ENCODE measurements at places on chromosomes 16 and 17.

GRCh38 chr16:392450-393030, 4.5 kb upstream of the NME4 start:
- peak overlapping the region; percentile 40 for H3K4me3 ChIP-seq
- peak overlapping the region; percentile 71 for H3K27ac ChIP-seq
- DNase-seq: peak; percentile 38
- peaks cover 15% of the 10 kb centered on the region for H3K4me1 ChIP-seq
- peaks cover 16% of the 10 kb centered on the region for H3K36me3 ChIP-seq

DNA sequence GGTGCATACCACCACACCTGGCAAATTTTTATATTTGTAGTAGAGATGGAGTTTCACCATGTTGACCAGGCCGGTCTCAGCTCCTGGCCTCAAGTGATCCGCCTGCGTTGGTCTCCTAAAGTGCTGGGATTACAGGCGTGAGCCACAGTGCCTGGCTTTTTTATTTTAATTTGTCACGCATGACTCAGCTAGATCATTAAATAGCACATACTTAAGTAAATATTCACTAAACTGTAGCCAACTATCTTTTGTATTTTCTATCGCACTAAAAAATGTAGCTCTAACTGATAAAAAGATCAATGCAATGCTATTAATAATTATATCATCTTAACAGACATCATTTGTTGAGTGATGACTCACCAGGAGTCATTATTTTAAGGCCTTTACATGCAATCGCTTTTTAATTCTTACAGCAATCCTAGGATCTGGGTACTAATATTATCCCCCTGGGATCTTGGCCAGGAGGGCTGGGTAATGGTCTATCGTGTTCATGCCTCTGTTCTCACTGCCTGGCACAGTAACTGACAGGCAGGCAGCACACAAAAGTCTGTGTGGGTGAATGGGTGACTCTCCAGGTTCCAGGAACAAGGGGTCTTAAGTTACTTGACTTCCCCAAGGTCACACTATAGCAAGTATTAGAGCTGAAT, 693.5 kb upstream of the EEF2KMT start:
- H3K27ac ChIP-seq: no peak overlapping the region
- DNase-seq: no peak
- no peaks in the 10 kb centered on the region for H3K36me3 ChIP-seq
- H3K27me3 ChIP-seq: no peaks in the 10 kb centered on the region
- H3K4me3 ChIP-seq: no peak overlapping the region
- no peaks in the 10 kb centered on the region for H3K4me1 ChIP-seq

DNA sequence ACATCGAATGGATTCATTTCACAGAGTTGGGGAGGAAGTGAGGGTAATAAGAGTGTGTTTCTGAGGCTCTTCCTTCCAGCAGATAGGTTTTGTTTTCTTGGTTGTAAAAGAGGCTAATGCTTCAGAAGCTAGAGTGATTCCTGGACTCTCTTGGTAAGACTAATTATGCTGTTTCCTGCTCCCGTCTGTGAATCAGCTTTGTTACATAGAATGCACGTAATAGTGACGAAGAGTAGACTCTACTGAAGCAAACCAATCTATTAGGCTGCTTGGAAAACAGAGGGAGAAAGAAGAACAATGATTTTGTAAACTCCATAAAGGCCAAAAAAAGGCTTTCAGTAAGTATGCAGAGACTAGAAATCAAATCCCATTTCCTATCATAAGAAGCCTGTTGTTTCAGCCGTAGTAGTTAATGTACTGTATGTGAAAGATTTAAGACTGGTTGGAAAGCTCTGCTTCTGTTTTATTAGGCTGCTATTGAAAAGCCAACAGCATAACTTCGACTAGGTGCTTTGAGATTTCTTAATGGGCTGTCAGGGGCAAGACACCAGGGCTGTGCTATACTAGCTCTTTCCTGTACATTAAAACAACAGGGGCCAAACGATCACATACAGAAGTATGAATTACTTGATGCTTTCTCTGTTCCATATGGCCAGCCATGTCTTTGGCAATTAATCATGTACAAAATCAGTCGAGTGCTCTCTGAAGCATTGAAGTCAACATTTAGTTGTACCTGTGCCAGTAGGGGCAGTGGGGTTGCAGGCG, 219.0 kb downstream of the FTO start:
- H3K4me3 ChIP-seq: no peak overlapping the region
- peaks cover 3% of the 10 kb centered on the region for H3K36me3 ChIP-seq
- DNase-seq: no peak
- H3K4me1 ChIP-seq: peaks cover 6% of the 10 kb centered on the region
- no peaks in the 10 kb centered on the region for H3K27me3 ChIP-seq

DNA sequence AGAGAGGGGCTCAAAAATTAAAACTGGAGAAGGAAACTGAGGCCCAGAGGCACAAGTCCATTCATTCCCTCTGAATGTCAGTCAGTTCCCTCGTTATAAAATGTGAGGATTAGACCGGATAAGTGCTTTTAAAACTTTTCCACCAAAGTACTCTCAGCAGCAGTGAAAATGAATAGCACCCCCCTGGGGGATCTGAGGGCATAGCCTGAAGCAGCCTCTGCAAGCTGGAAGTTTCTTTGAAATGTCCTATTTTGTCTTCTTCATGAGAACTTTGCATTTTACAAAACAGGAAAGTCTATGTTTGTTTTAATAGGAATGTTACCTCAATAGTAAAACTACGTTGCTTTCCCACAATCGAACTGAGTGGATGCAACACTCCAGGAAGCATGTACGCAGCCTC, 273.0 kb downstream of the CEP112 start:
- H3K4me1 ChIP-seq: peaks cover 7% of the 10 kb centered on the region
- H3K36me3 ChIP-seq: no peaks in the 10 kb centered on the region
- H3K27me3 ChIP-seq: no peaks in the 10 kb centered on the region
- H3K4me3 ChIP-seq: no peak overlapping the region
- no peak overlapping the region for H3K27ac ChIP-seq
- DNase-seq: no peak

- H3K4me3 ChIP-seq: peak within 1 kb of the TSS; percentile 25
- no peak within 1 kb of the TSS for H3K27ac ChIP-seq
- H3K27me3 ChIP-seq: peaks cover 84% of the 10 kb centered on the region
- H3K36me3 ChIP-seq: no peaks in the 10 kb centered on the region
- no peak for DNase-seq
- no peaks in the 10 kb centered on the region for H3K4me1 ChIP-seq
Measured at GRCh38 chr16:66427036-66427860, at the start of gene BEAN1. Gene BEAN1, plus strand, starts transcription at chr16:66427295. Its CDS starts 10,382 bp downstream, at chr16:66437677.

DNA sequence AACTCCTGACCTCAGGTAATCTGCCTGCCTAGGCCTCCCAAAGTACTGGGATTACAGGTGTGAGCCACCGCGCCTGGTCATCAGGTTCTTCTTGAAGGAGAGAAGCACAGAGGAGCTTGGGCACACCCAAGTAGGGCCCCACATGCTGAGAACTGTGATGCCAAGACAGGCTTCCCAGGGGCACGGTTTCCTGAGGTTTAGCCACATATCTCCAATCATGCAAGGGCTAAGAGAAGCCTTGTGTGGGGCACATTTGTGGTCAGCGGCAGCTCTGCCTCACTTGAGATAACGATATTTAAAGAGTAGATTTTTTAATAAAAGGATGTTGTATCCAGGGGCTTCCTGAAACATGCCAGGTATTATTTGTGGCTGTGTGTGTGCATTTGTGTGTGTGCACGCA, 46.9 kb downstream of the CUEDC1 start:
- no peak for DNase-seq
- H3K27me3 ChIP-seq: no peaks in the 10 kb centered on the region
- no peak overlapping the region for H3K27ac ChIP-seq
- no peak overlapping the region for H3K4me3 ChIP-seq
- H3K4me1 ChIP-seq: no peaks in the 10 kb centered on the region
- no peaks in the 10 kb centered on the region for H3K36me3 ChIP-seq

DNA sequence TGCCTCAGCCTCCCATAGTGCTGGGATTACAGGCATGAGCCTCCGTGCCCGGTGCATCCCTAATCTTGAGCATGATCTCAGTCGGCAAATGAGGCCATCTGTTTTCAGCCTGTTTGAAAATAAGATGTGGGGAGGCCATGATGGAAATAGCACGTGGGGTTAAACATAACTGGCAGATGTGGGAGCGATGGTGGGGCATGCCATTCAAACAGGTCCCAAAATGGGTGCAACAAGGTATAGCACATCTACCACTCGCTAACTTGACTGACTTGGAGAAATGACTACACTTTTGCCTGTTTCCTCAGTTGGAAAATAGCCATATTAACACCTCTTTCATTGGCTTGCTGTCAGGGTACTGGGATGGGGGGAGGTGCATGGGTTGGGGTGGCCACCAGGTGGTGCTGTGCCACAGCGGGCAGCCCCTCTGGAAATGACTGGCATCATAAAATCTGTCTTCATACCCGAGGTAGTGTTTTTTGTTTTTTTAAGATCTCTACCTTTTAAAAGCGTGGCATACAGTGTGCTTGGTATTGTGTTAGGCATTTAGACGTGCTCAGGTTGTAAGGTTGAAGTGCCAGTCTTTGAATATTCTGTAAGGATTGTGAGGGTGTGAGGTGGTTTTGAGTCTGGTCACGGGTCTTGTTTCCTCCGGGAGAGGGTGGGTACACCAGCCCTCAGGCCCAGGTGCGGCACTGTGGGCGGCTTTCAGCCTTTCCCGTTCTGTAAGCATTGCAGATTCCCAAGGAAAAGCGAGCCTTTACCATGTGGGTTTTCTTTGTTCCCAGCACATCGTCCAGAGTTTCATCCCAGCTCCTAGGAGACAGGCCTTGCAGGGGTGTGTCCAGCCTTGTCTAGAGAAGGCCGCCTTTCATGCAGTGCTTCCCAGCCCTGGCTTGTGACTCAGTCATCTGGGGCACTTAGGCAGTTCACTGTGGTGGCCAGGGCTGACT, 2.9 kb upstream of the TTYH2 start:
- DNase-seq: peak; percentile 88
- H3K36me3 ChIP-seq: peaks cover 84% of the 10 kb centered on the region
- H3K4me1 ChIP-seq: peaks cover 43% of the 10 kb centered on the region

DNA sequence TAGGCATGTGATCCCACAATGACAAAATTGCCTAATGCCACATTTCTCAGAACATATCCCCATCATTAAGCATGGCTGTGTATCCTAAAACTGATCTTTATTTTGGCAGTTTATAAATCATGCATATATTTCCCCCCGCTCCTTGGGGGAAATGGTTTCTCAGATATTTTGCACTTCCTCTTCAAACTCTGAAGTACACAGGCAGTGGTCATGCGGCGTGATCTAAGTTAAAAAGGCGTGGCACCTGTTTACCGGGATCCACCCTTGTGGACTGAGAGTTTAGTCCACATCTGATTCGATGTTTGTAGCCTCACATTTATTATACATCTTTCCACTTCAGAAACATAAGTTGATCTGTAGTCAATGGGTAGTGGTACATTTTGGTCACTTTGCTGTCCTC, 51.4 kb downstream of the USP10 start:
- peak overlapping the region; percentile 58 for H3K27ac ChIP-seq
- peaks cover 26% of the 10 kb centered on the region for H3K4me1 ChIP-seq
- H3K36me3 ChIP-seq: peaks cover 18% of the 10 kb centered on the region
- DNase-seq: no peak

GRCh38 chr17:22516861-22517636, 824.7 kb downstream of the KCNJ18 start:
- H3K27ac ChIP-seq: no peak overlapping the region
- H3K27me3 ChIP-seq: no peaks in the 10 kb centered on the region
- no peak for DNase-seq

- no peaks in the 10 kb centered on the region for H3K36me3 ChIP-seq
- no peaks in the 10 kb centered on the region for H3K27me3 ChIP-seq
- no peaks in the 10 kb centered on the region for H3K4me1 ChIP-seq
- H3K4me3 ChIP-seq: no peak overlapping the region
- no peak for DNase-seq
- H3K27ac ChIP-seq: no peak overlapping the region
Measured at GRCh38 chr16:65548470-65548869, 426.6 kb upstream of the CDH11 start.

- no peak for DNase-seq
- H3K36me3 ChIP-seq: no peaks in the 10 kb centered on the region
- H3K4me3 ChIP-seq: no peak overlapping the region
- H3K27ac ChIP-seq: no peak overlapping the region
- H3K4me1 ChIP-seq: no peaks in the 10 kb centered on the region
Measured at GRCh38 chr16:69718111-69718764, 8.1 kb downstream of the NQO1 start.

DNA sequence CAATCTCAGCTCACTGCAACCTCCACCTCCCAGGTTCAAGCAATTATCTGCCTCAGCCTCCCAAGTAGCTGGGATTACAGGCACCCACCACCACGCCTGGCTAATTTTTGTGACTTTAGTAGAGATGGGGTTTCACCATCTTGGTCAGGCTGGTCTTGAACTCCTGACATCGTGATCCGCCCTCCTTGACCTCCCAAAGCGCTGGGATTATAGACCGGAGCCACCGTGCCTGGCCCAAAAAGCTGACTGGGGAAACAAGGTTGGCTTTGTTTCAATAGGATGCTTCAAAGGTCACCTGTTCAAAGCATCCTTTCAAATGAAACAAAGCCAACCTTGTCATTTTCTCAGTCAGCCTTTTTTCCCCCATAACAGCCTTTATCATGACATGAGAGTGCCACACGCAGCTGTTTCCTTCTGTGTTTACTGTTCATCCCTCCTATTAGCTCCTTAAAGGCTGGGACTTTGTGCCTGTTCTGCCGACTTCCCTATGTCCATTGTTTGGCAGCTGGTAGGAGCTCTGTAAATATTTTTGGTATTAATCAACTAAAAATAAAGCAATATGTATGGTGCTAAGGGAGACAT, 51.1 kb downstream of the ADAMTS18 start:
- no peaks in the 10 kb centered on the region for H3K36me3 ChIP-seq
- H3K4me1 ChIP-seq: no peaks in the 10 kb centered on the region
- H3K27me3 ChIP-seq: no peaks in the 10 kb centered on the region
- no peak overlapping the region for H3K4me3 ChIP-seq
- H3K27ac ChIP-seq: no peak overlapping the region

DNA sequence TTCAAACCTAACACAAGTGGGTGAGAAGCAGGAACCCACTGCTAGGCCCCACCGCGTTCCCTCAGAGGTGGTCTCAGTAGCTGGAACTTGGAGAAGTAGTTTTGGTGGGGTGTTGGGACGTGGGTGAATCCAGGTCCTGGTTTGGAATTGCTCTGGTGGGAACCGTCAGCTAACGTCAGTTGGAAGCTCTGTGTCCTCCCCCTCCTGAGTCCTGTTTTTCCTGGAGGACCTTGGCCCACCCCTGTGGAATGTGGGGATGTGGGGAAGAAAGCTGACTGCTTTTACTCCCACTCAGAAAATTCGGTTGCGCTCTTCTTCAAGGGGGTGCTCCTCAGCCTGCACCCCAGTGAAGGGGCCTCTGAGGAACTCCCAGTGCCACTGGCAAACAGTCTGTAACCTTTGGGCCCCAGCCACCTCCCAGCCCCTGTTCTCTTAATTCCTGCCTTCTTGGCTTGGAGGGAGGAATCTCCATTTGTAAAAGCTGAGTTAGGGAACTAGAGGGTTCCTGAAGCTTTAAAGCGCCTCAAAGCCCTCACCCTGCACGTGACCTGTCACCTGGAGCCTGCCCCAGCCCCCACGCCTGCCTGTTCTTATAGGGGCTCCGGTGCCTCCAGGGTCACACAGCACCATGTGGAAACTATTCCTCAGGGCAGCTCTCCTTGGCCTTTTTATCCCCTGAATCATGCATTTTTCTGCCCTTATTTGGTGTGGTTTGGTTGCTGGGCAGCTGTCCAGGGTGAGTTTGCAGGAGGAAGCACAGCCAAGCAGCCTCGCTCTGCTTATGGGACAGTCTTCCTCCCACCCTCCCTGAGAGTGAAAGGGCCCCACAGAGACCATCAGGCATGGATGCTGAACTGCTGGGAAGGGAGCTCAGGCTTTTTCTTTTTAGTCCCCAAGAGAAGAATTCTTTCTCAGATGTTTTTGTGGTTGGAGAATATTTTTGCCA, 16.2 kb upstream of the NAGLU start:
- no peak for DNase-seq
- H3K36me3 ChIP-seq: no peaks in the 10 kb centered on the region
- H3K27ac ChIP-seq: no peak overlapping the region
- H3K27me3 ChIP-seq: peaks cover 23% of the 10 kb centered on the region
